ENCODE measurements at places on chromosomes 7 and 10.

DNA sequence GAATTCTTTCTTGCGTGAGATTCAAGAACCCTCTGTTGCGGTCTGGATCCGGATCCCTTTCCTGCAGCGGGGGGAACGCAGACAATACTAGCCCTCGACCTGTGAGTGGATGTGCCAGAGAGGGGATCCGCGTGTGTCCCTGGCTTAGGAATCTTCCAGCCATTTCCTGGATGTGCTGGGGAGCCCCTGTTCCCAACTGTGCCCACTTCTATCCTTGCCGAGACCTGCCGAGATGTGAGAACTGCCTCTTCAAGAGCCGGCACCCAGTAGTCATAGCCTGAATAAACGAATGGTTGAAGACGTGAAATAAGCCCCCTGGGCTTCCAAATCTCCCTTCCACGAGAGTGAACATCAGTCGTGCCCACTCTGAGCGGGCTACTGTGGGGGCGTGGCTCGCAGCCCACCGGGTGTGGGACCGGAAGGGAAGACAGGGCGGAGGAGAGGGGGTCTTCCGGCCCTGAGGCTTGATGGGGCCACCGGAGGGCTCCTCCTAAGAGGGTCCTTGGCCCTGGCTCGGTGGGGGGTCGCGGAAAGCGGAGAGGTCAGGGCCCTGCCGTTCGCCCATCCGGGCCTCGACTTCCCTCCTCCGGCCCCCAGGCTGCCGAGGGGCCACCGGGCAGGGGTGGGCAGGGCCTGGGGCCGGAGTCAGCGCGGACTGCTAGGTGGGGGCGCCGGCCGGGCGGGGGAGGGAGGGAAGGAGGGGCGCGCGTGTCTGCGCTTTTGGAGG, 1.3 kb upstream of the CCDC136 start:
- DNase-seq = no peak

GRCh38 chr7:117084286-117084685, 131.0 kb downstream of the ST7 start:
- DNase-seq = no peak

DNA sequence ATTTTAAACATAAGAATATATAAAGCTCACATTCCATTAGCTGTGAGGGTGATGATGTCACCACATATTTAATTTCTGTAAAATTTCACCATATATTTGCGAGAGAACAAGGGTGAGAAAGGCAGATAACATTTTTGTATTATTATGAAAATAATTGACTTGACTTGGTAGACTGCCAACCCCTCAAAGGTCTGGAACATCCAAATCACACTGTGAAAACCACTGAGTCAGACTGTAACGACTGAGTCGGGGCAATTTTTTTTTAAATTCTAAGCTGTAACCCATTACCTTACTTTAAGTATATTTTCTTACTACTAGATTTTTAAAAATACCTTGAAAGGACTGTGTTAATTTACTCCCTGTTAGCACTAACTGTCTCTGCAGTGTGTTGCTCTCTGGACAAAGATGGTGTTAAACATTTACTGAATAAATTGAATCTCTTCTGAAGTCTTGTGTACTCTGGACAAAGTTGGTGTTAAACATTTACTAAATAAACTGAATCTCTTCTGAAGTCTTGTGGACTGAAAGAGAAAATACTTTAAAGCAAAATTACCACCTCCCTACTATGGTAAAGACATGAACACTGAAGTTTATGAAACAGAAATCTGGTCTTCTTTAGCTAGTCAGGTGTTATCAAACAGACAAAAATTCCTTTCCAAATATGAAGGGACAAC, 14.1 kb downstream of the PDZD8 start:
- no peak for DNase-seq

GRCh38 chr10:131475043-131475442, 163.5 kb upstream of the TCERG1L start:
- DNase-seq = no peak

DNA sequence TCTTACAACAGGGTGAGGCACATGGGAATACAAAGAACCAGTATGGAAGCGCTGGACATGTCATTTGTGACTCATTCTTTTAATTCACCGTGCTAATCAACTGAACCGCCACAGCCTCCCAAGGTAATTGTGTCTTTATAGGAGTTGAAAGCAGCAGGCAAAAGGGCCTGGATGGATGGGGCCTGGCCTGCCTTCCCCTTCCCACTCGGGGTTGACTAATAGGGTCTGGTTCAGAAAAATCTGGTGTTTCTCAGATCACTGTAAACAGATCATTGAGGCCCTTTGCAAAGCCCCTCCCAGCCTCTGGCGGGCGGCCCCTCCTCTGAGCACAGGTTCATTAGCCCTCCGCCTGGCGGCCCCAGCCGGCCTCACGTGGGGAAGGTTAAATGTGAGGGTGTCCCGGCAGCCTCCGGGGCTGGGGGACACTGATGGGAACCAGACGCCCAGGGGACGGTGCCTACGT, 100.8 kb downstream of the EBF3 start:
- no peak for DNase-seq

DNA sequence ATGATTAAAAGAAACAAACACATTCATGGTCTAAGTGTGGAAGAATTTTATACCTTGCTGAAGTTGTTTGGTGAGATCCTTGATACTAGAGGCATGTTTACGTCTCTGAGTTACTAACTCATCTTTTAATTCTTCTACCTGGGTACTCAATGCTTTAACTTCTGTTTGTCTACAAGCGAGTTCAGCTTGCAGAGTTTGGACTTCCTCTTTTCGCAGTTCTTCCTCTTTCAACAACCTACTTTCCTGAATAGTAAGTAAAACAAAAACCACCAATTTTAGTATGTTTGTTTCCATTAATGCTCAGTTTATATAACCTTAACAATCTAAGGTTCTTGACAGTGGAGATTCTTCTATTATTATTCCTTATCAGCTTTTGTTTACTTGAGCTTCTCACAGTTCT, 42.9 kb downstream of the CCDC186 start:
- no peak for DNase-seq

DNA sequence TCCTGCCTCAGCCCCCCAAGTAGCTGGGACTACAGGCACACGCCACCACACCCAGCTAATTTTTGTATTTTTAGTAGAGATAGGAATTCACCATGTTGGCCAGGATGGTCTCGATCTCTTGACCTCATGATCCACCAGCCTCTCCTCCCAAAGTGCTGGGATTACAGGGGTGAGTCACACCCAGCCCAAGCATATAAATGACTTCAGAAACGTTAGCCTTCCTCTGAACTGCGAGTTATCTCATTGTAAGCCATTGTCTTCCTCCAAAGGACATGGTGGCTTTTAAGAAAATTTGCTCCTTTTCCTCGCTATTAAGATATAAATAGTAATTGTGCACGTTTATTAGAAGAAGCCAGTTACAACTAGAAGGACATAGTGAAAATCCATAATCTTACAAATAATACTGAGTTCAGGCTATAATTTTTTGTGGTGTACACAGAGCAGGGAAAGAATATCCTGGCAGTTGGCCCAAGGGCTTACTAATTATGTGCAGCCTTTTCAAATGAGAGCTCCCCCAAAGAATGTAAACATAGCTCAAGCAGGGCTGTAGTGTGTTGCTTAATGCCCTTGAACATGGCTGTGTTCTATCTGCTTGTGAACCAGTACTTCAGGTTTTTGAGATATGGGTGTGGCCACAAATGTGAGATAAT, 495.8 kb downstream of the PARD3 start:
- DNase-seq = no peak

GRCh38 chr10:120953897-120954296, 102.7 kb downstream of the WDR11 start:
- no peak for DNase-seq

GRCh38 chr7:43240565-43240964, 128.1 kb downstream of the HECW1 start:
- no peak for DNase-seq

DNA sequence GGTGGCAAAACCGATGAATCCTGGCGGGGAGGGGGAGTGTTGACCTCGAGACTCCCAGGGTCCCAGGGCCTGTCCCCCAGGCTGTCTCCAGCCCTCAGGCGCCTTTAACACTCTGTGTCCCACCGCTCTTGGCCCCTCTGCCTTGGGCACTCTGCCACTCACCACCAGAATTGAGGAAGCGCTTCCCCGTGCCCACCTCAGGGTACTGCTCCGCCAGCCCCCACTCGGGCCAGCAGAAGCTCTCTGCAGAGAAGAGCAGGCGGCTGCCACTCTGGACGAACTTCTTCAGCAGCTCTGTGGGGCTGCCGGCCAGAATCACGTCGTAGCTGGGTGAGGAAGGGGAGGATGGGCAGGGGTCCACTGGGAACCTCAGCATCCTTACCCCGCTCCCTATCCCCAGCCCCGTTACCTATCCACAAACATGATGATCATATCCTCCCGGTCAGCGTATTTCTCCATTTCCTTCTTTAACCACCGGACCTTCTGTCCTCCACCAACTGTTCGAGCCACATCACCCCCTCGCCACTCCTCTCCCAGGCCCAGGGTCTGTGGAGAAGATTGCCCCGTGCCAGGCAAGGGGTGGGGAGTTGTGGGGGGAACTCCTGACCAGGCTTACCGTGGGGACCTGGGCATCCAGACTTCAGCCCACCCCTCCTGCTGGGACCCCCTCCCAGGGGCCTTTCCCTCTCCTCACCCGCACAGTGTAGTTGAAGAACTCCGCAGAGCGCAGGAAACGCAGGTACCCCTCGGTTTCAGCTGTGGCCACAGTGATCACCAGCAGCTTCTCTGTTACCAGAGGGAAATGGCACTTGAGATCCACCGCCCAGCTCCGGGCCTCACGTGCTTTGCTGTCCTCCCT, 1.2 kb downstream of the PLOD3 start:
- no peak for DNase-seq

DNA sequence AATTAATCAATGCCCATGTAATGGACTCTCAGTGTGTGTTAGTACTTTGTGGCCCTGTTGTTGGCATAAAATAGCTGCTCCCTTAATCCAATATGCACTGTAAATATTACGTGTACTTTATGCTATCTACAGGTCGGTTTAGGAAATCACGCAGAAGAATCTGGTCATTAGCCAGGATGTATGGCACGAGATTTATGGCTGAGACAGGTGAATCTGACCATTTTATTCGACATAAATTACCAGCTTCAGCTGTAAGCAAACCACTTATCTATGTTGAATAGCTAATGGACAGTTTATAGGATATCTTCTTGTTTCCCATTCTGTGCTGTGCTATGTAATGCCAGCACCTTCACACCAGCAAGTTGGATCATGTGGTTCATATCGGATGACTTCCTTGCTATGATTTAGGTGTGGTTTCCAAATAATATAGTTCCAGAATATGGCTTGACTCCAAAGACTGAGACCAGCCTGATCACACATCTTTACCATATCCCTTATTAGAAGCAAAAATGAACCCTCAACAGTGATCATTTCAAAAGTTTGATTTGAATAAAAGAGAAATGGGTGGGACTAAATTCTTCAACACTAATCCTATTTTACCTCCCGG, 301.4 kb downstream of the AHR start:
- DNase-seq = no peak

DNA sequence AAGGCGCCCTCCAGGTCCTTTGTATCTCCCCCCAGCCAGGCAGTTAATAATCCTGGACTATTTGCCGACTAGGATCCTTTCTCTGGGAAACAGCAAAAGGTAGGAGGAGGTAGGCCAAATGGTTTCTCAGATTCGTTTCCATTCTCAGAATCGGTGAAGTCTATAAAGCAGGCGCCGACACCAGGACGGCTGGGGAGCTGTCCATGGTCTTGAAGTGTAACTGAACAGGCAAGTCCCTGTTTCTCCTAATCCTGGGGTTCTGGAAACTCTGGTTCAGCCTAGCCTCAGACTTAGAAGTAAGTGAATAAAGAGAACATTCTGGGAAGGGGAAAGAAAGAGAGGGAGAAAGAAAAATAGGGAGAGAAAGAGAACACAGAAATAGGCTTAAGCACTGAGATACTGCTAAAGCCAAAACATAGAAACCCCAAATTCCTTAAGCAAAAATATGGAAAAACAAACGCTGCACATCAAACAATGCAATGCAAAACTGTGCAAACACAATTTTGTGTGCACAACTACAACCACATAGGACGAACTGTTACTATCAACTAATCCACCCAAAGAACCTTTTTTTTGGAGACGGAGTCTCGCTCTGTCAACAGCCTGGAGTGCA, 11.1 kb upstream of the INA start:
- peak; percentile 13 for DNase-seq
